ENCODE measurements at places on chromosomes 6 and 20.

- DNase-seq: no peak
Measured at GRCh38 chr20:50712771-50713656, 18.4 kb upstream of the PARD6B start.

DNA sequence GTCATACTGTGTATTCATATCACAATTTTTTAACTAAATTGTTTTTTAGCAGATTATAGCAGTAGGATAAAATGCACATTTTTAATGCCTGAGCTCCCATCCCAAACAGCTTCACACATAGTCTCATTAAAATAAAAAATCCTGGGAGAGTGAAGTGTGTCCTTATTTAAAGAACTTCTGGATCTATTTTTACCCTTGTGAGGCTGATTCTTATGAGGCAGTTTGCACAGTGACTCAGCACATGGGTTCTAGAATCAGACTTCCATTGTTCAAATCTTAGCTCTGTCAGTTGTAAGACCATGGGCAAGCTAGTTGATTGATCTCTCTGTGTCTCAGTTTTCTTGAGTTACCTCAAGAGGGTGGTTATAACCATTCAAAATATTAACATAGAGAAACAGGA, 72.3 kb downstream of the MACROD2 start:
- no peak for DNase-seq

DNA sequence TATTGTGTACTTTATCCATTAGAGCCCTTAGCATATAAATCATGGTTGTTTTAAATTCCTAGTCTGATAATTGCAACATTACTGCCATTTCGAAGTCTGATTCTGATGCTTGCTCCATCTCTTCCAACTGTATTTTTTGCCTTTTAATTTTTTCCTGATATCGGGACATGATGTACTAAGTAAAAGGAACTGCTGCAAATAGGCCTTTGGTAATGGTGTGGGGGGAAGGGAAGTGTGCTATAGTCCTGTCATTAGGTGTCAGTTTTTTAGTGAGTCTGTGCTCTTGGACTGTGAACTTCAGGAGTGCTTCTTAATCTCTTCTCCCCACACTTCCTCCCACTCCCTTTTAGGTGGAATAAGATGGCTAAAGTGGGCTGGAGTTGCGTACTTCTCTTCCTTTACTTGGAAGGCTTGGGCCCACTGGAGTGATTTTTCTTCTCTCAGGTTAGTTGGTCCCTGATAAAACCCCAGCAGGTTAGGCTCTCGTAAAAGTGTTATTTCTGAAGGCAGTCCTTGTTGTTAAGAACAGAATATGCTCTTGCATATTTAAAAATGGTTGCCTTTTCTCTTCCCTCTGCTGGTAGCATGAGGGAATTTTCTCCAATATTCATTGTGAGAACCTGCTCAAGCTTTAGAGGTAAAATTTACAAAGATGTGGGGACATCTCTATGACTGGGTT, 18.1 kb downstream of the STXBP5 start:
- peak; percentile 82 for DNase-seq

- DNase-seq: no peak
Measured at GRCh38 chr6:81547149-81547548, 205.3 kb downstream of the TENT5A start.

DNA sequence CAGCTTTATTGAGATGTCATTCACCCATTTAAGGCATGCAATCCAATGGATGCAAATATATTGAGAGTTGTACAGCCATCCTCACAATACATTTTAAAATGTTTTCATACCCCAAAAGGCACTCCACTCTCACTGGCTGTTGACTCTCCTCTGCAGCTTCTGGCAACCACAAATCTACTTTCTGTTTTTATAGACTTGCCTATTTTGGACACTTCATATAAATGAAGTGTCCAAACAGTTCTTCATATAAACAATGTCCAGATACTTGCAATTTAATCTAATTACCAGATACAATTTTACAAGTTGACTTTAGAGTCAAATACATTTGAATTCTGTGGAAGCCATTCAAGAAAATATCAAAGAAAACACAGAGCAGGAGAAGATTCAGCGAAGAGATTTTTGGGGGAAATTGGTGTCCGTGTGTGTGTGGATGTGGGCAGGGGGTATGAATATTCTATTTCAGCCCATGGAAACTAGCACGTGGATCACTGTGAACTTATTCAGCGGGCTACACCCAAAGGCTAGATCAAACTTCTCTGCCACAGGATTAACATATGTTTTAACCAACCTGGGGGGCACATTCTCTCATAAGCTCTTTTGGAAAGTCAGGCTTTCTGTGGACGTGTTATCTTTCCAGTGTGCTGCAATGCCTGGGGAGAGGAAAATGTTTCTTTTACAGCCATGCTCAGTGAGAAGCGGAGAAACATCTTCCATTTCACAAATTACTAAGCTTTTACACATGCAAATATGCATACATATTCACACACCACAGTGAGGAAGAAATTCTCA, 73.9 kb downstream of the PLG start:
- no peak for DNase-seq

DNA sequence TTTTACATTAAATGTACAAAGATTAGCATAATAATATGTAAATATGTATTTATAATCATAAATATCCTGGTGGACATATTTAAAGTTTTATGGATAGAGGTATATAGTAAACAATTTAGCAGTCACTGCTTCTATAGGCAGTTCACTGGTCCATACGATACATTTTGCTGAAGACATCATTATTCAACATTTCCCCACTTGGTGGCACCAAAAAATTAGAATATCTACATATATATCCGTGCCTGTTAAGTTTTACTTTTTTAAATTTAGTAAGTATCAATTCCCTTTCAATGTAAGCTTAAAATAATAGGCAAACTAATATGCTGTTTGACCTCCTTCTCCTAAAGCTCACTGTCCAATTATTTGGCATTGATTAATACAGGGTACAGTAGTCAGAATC, 64.2 kb downstream of the LMBRD1 start:
- DNase-seq: peak; percentile 59

DNA sequence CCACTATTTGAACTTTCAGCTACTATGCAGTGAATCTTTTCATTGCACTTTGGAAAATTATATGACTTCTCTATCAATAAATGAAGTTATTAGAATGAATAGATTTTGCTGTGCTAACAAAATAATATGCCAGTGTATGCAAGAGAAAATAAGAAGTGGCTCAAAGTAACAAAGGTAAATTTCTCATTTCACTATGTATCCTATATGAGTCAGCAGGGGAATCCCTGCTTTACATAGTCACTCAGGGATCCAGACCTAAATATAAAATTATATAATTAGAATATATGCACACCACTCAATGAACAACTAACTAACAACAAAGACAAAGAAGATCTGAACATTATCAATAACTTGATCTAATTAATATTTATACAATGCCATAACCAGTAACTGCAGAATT, 390.8 kb upstream of the IRAK1BP1 start:
- DNase-seq: no peak

DNA sequence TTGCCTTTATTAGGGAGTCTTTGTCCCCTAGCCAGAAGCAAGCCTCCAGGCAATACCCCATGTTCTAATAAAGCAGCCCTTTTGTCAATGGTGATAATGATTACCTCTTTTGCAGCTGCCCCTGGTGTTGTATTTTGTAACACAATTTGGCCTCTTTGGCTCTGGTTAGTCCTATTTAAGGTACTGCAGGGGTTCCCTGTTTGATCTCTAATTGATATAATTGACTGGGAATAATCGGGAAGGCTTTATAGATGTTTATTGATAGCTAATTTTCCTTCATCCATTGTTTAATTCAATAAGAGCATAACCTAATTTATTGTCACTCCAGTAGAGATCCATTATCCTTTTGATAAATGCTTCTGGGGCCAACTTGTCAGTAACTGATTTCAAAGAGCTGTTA, 537.2 kb downstream of the PKHD1 start:
- no peak for DNase-seq

DNA sequence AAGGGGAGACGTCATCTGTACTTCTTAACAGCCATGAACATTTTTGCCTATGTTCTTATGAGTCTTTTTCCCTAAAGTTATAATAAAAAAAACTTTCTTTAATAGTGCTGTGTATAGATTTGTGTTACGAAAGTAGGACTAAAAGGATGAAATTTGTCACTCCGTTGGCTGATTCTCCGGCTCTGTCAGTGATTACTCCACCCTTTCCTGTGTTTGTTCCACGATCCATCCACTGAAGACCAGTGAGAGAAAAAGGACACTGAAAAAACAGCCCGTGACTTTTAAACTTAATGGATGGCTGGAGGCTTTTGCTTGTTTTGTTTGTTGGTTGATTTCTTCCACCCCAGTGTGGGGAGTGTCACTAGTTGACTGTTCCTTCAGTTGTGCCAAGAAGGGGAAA, 232.0 kb upstream of the NOX3 start:
- no peak for DNase-seq

DNA sequence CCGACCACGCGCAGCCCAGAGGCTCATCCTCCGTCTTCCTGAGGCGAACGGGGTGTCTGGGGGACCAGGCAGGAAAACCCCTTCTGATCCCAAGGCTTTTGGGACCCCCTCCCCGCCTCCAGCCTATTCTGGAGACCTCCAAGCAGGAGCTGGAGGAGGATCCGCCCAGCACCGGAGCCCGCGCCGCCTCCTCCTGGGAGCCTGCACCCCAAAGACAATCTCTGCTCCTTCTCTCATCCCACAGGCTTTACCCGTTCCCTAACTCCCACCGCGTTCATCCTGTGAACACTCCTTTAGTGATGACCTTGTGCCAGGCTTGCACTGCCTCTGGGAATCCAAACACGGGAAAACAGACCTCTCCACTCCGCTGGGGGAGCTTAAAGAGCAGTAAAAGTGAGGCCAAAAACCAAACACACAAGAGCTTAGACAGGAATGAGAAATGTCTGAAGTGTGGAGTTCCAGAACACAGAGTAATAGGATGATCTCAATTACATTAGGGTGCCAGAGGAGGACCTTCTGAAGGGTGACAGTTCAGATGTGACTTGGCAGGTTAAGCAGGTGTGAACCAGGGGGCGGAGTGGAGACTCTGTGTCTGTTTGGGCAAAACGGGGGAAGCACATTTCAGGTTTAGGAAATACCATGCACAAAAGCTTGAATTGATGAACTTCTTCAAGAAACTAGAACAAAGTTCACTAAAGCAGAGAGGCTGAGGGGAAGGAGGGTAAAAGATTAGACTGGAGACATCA, 7.6 kb downstream of the HLA-DRB5 start:
- DNase-seq: no peak

DNA sequence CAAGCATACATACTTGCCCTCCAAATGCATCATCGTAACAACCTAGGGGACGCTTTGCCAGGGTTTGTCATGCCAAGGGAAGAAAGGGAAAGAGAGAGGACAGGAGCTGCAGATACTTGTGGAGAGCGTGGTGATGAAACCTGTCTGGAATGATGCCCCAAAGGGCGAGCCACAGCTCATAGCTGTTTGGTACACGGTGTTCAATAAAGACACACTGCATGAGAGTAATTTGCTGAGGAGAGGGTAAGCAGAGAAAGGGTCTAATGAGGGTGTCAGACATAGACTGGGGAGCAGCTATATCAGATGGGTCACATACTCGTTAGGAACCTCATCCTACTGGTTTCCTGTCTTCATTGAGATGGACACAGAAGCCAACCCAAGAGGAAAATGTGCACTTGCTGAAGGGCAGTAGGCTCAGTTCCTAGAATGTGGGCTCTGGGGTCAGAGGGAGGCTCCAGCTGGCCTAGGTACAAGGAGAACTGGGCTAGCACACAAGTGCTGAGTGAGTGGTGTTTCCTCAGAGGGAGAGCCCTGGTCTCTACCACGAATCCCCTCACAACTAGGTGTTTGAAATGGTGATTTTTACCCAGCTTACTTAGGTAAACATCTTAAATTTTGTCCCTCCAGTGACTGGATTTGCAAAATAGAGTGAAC, 5.2 kb upstream of the FOXO3 start:
- DNase-seq: no peak

- DNase-seq: no peak
Measured at GRCh38 chr20:50388733-50389437, 121.3 kb upstream of the PTPN1 start.

- DNase-seq: no peak
Measured at GRCh38 chr6:129592516-129593232, 117.3 kb downstream of the ARHGAP18 start.

GRCh38 chr6:115524821-115525220, 535.9 kb downstream of the FRK start:
- DNase-seq: no peak

DNA sequence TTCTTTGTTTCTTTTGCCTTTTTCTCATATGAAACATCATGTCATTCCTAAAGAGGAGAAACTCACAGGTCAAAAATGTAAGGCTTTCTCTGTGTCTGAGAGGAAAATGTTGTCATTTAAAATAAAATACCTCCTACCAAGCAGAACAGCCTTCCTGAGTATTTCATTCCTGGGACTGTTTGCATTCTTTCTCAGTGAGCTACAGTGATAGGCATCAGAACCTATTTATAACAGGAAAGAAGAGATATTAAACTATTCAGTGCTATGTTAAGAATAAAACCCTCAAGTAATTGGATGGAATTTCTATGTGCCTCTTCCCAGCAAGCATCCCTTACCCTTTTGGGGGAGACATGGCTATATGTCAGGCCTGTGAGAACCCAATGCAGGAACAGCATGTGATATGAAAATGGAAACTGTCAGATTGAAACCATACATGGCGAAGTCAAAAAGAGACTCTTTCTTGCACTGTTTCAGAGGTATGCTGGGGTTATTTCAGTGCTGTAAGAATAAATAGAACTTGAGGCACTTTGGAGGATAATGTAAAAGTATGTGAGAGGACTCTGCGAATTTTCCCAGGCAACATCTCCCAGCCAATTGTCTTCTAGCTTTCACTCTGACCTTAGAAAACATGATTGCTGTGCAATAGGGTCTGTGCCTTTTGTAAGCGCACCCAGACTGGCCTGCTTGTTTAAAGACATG, 133.8 kb upstream of the CCN2 start:
- no peak for DNase-seq

DNA sequence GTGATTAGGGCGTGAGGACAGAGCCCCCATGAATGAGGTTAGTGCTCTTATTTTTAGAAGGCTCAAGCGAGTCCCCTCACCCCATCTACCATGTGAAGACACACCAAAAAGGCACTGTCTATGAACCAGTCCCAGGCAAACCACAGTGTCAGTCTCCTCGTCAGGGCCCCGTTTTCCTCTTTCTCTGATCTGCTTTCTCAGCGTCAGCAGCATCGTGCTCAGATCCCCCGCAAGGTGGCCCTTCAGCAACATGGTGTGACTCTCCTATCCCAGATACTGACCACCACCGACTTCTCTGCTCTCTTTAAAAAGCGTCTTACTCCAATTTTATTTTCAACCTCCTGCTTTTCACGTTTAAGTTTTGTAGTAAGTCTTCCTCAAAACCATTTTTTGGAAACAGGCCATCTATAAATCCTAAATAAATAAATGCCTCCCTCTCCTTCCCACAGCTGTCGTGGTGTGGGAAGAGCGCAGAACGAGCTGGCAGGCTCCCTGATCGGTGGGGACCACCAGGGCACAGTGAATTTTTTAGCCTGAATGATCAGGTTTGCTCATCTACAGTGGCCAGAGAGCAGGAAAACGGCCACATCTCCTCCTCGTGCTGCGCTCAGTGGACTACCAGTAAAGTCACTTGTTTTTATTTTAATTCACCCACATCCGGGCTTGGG, 113.1 kb downstream of the BMP7 start:
- no peak for DNase-seq
